ENCODE measurements at places on chromosomes 3 and 15.

DNA sequence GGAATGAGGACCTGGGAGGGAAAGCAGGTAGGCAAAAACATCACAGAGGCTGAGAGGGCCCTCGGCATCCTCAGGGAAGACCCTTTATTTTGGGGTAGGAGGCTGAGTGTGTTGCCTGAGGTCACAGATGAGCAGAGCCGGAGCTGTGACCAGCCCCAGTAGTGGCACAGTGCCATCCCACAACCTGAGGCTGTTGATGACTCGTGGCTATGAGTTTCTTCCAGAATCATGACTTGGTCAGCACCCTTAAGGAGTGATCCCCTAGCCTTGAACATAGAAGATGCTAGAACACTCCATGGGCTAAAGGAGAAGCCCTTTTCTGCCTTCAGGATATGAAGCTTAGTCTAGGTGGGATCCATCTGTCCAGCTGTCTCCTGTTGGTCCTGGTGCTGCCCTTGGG is 19.5 kb upstream of the CXCR6 start:
- DNase-seq, result peak; percentile 66

GRCh38 chr3:117447419-117447818 is 737.8 kb downstream of the TUSC7 start:
- DNase-seq, result no peak

GRCh38 chr3:27758083-27758482 is 36.0 kb upstream of the EOMES start:
- DNase-seq, result peak; percentile 80

DNA sequence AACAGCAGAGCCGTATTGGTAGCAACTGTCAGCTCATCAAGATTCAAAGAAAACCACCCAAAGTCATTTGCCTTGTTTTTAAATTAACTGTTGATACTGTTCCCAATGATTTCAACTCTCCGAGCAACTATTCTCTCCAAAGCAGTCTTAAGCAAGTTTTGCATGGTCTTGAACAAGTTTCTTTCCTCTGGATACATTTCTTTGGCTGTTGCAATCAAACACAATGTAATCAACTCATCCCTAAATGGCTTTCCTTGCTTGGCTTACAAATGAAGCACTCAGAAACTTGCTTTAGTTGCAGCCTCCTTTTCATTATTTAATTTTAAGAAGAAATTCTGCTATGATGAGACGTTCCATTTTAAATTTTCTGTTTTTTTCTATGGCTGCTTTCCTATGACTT is 15.5 kb upstream of the MUC13 start:
- DNase-seq, result no peak

- DNase-seq, result peak; percentile 58
Measured at GRCh38 chr3:127406309-127407025, 118.6 kb upstream of the PRR20G start.

- DNase-seq, result no peak
Measured at GRCh38 chr15:62165793-62166375, 799 bp upstream of the C2CD4B start.

GRCh38 chr15:90414408-90415028 is 26.5 kb downstream of the IQGAP1 start:
- DNase-seq, result peak; percentile 92

DNA sequence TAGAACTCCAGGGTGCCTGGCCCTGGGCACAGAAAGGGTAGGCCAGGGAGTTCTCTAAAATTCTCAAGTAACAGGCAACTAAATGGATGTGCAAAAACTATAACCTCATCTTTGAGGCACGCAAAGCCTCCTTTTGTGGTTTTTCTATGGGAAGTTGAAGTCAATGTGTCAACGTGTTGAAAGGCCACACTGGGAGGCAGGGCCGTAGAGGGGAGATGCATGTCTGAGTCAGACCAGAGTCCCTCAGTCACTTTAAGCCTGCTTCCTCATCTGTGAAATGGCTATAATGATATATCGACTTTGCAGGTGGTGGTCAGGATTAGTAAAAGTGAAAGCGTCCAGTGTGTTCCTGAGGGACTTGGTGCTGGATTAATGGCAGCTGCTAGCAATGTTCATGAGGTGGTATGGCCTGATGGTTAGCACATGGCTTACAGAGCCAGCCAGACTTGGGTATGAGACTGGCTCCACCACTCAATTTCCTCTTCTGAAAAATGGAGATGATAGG is 17.0 kb downstream of the TGM5 start:
- peak; percentile 93 for DNase-seq

- peak; percentile 37 for DNase-seq
Measured at GRCh38 chr15:87604857-87605446, 651.6 kb downstream of the NTRK3 start.

DNA sequence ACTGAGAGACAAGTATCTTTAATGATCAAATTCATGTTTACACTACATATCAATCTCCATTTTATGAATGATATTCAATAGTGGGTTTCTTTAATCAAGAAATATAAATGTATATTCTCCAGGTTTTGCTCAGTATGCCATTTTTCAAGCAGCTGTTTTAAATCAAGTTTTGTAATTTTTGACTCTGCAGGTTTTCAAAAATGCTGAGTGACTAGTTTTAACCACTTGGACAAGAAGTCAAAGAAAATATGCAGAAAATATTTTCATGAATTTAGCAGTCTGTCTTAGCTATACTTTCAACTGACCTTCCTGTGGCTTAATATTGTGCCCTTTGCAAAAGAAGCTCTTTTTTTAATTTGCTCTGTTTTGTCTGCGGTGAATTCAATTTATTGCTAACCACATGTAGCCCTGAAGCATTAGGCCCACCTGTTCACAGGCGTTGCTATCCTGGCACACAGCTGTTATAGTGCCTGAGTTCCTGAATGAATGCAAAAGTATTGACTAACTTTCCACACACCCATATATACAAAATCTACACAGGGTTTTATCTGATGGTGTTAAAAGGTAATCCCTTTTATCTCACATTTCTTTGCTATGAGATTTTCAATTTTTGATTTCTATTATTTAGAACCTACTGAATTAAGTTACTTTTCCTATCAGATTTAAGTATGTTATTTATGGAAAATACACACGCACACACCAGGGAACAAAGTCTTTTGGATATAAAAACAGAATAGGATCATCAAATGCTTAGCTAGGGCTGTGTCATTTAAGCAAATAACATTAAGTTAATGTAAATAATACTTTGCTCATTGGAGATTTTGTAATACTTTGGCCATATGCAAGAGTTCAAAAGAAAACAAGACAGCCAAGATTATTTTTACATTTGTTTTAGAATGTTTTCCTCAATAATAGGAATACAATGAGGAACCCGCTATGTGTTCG is 1166.1 kb upstream of the GBE1 start:
- no peak for DNase-seq

GRCh38 chr3:66050821-66051220 is 12.1 kb upstream of the MAGI1 start:
- DNase-seq, result no peak

DNA sequence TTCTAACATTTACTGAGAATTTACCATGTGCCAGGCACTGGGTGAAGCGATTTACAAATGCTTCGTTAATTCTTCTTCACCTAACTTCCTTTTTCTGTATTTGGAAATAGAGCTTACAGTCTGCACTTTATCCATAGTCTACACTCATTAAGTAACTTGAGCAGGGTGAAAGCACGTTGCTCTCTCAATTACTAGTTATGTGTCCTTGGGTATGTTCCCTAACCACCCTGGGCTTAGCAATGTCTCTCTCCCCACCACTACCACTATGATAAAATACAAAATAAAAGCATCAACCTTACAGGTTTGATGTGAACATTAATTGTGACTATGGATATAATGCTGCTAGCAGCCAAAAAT is 172.9 kb upstream of the SLC2A2 start:
- no peak for DNase-seq

Measured in ELR (cell line).